ENCODE measurements at places on chromosomes 16 and 17.

DNA sequence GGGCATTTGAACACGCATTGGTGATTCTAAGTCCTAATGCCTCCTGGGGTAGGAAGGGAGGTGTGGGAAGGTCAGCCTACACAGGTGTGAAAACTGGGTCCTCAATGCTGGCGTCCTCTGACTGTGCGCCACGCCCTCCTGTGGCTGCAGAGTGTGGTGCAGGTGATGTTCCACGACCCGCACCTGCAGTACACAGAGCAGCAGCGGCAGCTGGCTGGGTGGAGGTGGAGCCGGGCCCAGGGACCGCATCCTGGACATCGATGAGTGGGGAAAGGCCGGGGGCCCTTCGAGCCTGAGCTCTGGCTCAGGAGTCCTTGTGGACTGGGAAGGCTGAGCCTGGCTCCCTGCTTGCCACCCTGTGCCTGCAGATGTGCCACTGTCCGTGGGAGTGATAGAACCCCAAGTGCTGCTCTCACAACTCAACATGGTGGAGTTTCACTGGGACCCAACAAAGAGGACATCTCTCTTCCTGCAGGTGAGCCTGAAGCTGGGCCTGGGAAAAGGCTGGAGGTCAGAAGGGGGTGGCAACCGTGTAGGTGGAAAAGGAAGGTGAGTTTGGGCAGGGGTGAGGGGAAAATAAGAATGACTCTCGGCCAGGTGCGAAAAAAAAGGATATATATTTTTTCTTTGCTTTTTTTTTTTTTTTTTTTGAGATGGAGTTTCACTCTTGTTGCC is 14.0 kb upstream of the STAC2 start:
- DNase-seq, result no peak

- DNase-seq, result no peak
Observed at GRCh38 chr17:34382621-34383124, 19.6 kb upstream of the CCL1 start.

- no peak for DNase-seq
Observed at GRCh38 chr17:63035271-63035670, 69.2 kb downstream of the TANC2 start.

DNA sequence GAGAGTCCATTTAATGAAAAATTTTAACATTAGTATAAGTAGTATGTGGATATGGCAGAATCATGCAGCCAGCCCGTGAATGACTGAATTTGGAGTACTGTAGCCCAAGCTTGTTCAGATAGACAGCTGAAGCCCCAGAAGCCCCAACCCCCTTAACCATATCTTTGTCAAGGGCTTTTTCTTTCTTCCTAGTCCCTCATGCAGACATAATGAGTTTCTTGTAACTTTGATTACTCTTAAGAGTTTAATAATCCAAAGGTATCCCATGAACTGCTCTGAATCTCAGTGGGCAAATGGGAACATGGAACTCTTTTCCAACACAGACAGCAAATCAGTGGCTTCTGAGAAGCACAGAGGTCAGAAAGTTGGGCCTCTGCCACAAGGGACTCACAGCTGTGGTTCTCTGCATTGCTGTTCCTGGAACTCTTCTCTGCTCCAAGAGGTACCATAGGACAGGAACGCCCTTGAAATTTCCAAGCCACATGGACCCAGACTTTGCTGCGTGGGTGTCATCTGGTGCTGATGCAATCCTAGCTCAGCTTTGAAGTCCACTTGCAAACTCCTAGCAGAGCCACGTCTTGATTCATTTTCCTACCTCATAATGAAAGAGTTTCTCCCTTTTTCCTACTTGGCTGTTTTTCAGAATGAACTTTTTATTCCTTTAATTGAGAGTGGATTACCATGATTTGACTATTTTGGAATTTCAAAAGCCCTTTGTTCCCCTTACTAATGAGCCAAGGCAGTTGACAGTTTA is 18.1 kb downstream of the LYRM1 start:
- peak; percentile 87 for DNase-seq

- DNase-seq, result no peak
Observed at GRCh38 chr16:73172973-73173709, 125.2 kb upstream of the ZFHX3 start.

GRCh38 chr16:85680352-85680944 is 8.3 kb downstream of the GINS2 start:
- DNase-seq, result no peak

DNA sequence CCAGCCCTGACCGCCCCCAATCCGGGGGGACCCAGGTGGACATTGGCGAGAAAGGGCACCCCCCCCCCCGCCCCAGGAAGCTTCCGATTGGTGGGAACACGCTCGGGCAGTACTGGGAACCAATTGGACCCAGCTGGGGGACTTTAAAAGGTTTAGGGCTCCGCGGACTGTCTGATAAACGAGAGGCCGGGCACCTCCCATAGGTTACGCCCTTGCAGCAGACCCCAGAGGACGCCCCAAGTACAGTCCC is 245 bp downstream of the TMEM256 start:
- DNase-seq, result no peak

DNA sequence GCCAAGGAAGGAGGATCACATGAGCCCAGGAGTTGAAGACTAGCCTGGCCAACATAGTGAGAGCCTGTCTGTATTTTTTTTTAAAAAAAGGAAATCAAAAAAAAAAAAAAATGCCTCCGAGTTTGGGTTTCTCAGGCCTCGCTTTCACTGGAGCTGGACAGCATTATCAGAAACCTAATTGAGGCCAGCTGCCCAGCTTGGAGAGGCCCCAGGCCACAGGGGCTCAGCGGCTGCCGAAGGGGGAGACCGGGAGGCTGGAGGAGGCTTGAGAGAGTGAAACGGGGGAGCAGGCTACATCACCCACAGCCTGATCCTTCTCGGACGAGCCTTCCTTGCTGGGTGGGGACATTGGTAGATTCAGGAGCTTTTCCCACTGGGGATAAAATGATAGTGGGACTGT is 5.1 kb downstream of the TTYH2 start:
- DNase-seq, result no peak

DNA sequence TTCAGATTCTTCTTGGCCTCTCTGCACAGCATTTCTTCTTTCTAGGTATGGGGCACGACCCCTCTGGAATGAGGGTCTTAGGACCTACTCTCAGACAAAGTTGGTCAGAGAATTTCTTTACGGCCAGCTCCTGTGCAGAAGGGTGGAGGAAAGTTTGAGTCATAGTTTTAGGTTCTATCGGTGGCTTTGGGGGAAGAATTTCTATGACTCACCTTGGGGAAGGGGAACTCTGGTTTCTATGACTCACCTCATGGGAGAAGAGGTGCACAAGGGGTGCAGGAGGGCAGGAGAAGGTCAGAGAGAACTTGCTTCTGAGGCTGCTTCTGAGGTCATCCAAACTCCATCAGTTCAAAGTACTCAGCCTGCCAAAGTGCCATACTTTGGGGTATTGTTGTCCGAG is 2.5 kb upstream of the ABCC12 start:
- no peak for DNase-seq

GRCh38 chr17:67830440-67830839 is 5.1 kb downstream of the BPTF start:
- DNase-seq, result no peak

- no peak for DNase-seq
Observed at GRCh38 chr17:79833110-79833450, 6.2 kb downstream of the CBX4 start.

- DNase-seq, result no peak
Observed at GRCh38 chr17:2068519-2069051, 13.7 kb downstream of the HIC1 start.

- DNase-seq, result no peak
Observed at GRCh38 chr16:22022151-22022550, 14.2 kb downstream of the MOSMO start.

GRCh38 chr17:34285286-34285792 is at the start of gene CCL11:
CCL11 (plus strand) TSS chr17:34285742; CDS start chr17:34285809, 67 bp downstream.
- no peak for DNase-seq

- no peak for DNase-seq
Observed at GRCh38 chr17:48587276-48588073, 2.6 kb downstream of the HOXB3 start.

GRCh38 chr17:69913216-69913615 is 161.8 kb upstream of the KCNJ16 start:
- DNase-seq, result no peak

DNA sequence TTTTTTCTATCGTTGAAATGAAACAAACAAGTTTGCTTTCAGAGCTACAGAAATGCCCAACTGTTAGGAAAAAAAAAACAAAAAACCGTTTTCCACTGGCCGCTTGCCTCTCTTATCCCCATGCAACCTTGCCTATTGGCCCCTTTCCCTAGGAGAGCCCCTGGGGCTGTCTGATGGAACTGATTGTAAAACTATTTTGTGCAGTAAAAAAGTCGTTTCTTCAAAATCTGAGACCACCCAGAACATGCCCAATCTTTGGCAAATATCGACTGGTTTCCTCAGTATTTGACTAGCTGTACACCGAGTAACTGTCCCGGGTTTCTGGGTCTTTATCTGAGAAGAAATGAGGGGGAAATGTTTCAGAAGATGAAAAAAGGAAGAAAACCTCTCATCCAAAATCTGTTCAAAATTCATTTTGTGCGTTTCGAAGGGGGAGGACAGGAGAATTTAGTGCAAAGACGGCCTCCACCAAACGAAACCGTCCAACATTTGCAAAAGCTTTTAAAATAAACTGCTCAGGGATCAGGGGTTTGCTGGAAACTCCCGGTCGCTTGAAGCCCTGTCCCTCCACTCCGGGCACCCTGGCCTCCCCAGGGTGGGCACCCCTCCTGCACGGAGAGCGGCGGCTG is 1.1 kb upstream of the GNAO1 start:
- DNase-seq, result no peak

- no peak for DNase-seq
Observed at GRCh38 chr16:71870818-71871217, 13.2 kb downstream of the ZNF821 start.

- DNase-seq, result no peak
Observed at GRCh38 chr17:7862692-7863437, 5.1 kb downstream of the CYB5D1 start.

GRCh38 chr17:34668206-34668605 is 88.8 kb downstream of the TMEM132E start:
- no peak for DNase-seq

DNA sequence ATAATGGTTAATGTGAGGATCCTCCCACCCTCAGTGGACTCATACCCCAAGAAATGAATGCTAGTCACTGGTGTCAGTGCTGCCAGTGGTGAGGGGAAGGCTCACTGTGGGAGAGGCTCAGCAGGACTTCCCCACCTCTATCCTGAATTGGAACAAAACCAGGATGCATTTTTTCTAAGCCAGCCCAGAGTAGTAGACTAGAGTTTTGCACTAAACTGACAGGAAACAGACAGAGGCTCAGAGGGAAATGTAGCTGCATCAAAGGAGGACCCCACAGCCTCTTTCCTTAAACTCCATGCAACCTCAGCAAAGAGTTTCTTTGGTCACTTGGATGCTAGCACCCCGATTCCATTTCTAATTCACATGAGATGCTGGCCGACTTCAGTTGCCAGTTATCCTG is 10.7 kb upstream of the SKAP1 start:
- no peak for DNase-seq

- no peak for DNase-seq
Observed at GRCh38 chr16:65842067-65842466, 524.4 kb upstream of the CDH5 start.

DNA sequence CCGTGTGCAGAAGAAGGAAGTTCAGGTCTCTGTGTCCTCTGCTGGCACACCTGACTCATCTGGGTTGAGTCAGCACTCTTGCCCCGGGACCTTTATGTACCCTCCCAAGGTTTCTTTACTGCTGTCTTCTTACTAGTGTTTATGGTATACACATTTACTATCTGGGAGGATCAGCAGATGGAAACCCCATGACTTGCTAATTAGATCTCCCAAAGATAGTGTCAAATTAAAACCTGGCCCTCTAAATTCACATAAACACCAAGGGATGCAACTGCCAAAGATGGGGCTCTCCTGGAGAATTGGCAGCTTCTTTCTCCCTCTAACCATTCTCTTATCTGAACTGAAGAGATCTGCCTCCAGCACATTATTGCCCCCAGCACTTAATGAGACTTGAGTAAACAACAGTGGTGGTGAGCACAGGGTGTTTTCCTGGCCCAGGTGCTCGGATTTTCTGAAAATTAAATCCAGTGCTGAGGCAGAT is 718.1 kb upstream of the SOX9 start:
- DNase-seq, result no peak

GRCh38 chr17:28900986-28901726 is 1.7 kb downstream of the DHRS13 start:
- DNase-seq, result no peak

- peak; percentile 87 for DNase-seq
Observed at GRCh38 chr17:38465391-38466345, 37.4 kb downstream of the ARHGAP23 start.

DNA sequence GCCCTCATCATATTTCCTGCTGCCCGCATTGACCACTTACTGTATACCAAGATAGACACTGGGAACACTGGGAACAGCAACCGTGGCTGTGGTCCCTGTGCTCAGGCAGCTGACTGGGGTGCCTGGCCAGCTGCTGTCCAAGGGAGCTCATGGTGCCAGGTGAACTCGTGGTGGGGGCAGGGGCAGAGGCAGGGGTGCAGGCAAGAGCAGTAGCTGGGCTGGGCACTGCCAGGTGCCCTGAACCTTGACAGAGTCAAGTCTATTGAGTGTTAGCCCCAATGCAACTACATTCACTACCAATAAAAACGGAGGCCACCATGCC is 202.5 kb downstream of the C16orf78 start:
- no peak for DNase-seq

DNA sequence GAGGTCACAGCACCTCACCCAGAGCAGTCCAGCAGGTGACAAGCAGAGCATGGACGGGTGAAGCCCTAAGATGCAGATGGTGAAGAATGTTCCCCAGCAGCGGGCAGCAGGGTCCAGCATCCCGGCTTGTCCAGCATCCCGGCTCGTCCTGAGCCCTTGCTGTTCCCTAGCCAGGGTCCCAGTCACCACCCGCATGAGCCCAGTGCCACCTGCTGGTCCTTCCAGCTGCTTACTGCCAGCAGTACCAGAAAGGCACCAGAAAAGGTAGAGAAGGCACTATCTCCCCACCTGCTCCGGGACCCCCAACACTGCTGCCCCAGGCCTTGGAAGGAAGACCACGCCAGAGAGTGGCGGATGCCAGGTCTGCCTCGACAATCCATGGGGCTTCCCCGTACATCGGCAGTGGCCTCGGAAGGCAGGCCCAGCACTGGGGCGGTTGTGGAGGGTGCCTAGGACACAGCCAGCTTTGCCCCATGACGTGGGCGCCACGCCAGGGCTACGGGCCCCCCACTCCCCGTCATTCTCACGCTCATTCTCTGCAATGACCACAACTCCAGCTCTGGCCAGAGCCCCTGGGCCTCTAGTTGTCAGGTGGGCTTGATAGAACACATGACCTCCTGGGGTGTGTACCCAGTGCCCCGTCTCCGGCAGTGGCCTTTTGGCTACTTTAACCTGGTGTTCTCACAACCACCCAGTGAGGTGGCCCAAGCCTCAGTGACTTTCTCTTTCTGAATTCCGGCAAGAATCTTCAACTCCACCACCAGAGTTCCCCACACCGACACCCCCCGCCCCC is 1.4 kb downstream of the CENPX start:
- peak; percentile 77 for DNase-seq

DNA sequence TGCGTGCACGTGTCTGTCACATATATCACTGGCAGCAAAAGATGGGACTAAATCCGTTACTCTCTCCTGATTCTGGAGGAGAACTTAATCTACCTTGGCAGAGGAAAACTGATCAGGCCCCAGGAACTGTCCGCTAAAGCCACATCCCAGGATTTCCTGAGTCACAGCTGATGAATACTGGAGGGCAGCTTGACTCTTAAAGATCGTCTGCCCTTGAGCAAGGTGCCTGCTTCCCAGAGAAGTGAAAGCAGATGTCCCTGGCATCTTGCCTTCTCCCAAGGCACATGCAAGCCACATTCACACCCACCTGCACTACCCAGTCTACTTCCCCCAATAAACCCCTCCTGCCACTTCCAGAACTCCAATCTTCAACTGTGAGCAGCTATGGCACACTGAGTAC is 99.8 kb downstream of the CPPED1 start:
- DNase-seq, result no peak
